Stimulated activated CD4-positive, alpha-beta T cell treated with anti-CD3 and anti-CD28 coated beads, Interleukin-1b, Interleukin-23, amount 100 ng/mL, for 4 hours (primary cell): ENCODE measurements at places on chromosomes 4 and X.

GRCh38 chr4:169615467-169616106, 3.2 kb upstream of the NEK1 start:
- no peak for DNase-seq

- no peak for DNase-seq
Measured at GRCh38 chrX:26889574-26889973, 573.6 kb downstream of the PPP4R3C start.

DNA sequence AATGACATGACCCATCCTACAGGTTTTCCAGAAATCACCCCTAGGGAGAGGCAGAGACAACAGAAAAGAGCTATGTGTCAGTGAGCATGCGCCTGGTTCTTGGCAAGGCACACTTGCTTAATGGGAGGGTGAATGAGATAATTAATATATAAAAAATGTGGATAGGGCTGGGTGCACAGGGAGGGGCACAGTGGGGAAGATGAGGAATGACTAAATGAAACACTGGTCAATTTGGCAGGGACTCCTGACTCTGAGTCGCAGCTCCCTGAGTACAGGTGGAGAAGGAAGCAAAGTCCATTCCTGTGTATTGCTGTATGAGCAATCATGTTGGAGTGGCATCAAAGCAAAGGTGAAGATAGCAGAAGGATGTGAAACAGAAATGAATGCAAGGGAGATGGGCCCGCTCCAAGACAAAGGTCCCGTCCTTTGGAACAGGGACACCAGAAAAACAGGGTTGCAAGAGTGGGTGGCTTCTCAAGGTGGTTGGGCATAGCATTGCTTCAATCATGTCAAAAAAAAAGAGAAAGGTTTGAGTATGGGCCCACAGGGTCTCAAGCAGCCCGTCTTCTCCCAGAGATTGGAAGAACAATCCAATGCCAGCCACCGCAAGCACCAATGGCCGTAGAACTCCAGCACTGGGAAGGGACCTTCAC, 278.4 kb upstream of the AGTR2 start:
- DNase-seq = no peak

DNA sequence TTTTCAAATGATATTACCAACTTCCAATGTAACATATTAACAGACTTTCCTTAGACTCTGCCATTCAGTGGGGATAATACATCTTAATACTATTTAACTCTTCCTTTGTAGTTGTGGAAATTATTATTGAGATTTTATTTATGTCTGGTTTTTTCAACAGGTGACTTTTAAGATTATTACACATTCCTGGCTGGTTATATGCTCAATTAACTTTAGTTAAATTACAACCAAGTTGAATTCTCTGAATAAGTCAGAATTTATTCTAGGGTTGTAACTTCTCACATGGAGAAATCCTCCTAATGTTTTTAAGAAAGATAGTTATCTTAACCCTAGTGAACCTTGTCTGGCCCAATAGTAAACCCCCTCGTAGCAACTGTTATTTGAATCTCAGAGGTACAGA, 107.3 kb downstream of the SLC10A6 start:
- no peak for DNase-seq

DNA sequence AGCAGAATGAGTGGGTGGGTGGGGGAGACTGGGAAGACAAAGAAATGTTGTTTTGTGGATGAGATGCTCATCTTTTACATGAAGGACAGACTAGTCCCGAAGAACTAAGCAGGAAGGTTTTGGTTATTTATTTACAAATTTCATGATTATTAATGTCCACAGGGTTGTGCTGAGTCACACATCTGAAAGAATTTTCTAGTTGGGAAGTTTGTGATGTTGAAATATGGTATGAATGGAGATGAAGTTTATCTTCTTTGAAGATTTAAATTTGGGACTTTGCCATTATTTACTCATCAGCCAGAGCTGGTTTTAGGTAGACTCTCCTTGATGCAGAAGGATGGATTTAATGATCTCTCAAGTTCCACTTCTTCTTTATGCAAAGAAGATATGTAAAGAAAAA, 75.5 kb downstream of the MOSPD2 start:
- DNase-seq = no peak

DNA sequence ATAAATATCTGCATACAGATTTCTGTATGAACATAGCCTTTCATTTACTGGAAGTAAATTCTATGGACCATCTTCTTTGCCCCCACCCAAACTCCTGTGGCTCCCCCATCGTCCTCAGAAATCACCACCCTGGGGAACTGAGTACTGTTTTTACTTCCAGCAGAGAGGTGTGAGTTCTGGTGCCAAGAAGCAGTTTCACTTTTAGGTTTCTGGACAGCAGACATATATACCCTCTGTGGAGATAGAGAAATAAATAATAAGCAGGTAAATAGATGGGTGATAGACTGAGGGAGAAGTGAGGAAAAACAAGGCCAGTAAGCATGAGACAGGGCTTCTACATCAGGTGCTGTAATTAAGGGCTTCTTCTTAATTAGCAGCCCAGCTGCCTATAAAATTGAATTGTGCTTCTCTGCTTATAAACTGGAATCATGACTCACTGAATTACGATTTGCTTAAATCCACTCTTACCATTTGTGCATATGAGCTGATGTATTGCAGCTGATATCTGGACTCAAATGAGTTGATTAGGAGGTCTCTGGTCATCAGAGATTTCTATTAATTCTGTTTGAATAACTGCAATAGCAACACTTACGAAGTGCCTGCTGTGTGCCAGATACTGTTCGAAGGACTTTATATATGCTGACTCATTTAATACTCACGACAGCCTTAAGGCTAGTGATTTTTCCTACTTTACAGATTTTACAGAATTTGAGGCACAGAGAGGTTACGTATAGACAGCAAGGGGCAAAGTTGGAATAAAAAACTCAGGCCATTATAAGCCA, 60.8 kb upstream of the DHX15 start:
- DNase-seq = no peak

- no peak for DNase-seq
Measured at GRCh38 chr4:158778712-158779111, 9.9 kb downstream of the FNIP2 start.

- DNase-seq = no peak
Measured at GRCh38 chrX:123175366-123176122, 8.5 kb upstream of the GRIA3 start.

GRCh38 chr4:152229782-152230289, 306.1 kb downstream of the FBXW7 start:
- no peak for DNase-seq

DNA sequence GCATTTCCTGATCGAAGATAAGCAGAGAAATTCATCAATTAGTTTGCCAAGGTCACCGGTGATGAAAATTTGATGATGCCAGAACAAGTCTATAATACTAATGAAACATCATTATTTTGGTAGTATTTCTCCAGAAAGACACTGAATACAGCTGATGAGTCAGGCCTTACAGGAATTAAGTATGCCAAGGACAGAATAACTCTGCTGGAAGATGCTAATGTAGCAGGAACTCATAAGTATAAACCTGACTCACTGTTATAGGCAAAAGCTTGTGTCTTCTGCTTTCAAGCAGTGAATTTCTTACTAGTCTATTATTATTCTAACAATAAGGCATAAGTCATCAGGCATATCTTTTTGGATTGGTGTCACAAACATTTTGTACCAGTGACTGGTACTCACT, 1825.1 kb upstream of the IGFBP7 start:
- DNase-seq = no peak

GRCh38 chrX:129808158-129808828, 28.5 kb downstream of the SASH3 start:
- DNase-seq = no peak

DNA sequence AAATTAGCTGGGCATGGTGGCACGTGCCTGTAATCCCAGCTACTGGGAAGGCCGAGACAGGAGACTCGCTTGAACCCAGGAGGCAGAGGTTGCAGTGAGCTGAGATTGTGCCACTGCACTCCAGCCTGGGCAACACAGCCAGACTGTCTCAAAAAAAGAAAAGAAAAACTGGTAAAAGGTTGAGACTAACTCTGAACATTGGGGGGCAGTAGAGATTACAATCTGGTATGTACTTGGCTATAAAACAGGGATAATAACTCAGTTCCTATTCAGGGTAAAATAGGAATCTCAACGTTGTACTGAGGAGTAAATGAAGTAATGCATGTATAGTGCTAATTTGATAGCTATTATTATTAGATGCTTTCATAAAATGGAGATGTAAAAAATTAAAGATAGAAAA, 12.5 kb upstream of the KLF8 start:
- DNase-seq = no peak

DNA sequence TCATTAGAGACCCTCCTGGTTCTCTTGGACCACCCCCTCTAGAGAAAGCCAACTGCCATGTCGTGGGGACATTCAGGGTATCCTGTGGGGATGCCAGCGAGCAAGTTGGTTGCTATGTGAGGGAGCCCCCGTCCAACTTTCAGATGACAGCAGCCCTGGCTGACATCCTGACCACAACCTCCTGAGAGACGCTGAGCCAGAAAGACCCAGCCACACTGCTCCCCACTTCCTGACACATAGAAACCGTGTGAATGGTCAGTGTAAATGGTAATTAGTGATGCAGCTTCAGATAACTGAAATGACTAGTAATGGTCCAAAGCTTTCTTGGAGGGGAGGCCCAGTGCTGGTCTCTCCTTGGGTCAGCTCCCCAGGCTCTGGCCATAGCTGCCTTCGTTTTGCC, 10.8 kb downstream of the CLCN4 start:
- no peak for DNase-seq

DNA sequence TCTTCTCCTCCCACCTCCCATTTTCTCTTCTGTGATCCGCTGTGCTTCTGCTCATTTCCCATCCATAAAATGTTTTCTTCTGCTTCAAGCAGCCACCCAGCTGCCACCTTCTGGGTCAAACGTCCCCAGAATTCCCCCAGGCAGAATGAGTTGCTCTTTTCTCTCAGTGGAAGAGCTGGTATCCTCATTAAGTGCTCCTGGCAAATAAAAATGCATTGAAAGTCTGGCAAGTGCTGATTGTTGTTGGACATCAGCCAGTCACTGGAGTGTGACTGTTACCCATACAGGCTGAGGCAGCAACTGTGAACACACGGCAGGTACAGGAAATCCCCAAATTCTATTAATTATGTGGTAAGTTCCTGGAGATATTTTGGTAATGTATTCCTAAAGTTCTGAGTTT, 52.6 kb downstream of the LIMCH1 start:
- DNase-seq = no peak

DNA sequence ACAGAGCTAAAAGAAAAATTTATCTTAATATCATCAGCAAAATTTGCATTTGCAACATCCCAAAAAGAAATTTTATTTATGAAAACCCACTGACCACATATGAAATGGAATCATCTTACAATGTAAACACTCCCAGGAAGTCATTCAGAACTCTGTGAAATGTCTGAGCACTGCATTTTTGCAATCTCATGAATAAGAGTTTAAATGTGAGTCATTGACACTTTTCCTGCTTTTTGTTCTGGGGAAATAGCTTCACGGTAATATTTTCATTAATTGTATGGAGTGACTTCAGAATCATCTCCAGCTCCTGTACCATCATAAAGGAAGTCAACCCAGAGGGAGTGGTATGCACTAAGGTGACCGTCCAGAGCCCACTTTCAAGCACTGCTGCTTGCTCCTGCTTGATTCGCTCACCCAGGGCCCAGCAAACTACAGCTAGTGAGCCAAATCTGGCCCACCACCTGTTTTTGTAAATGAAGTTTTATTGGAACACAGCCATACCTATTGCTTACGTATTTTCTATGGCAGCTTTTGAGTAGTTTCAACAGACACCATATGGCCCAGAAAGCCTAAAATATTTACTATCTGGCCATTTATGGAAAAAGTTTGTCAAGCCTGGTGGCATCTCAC, 17.2 kb downstream of the EDNRA start:
- DNase-seq = no peak

DNA sequence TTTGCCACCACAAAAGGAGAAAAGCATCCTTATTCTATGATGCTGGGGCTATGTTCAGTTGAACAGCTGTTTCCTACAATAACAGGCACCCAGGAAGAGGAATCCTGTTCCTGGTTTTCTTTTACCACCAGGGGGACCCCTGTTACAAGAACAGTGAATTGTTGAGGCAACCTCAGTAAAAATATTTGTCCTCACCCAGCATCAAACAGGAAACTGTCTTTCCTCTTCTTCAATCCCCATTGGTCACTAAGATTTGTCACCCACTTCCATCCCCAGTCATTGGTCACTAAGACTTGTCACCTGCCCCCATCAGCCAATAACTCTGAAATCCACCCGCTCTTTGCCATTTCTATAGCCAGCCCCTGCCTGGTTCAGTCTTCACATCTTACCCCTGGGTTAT, 143.5 kb upstream of the GALNT7 start:
- no peak for DNase-seq

- DNase-seq = no peak
Measured at GRCh38 chrX:68498044-68498507, 775 bp upstream of the YIPF6 start.

DNA sequence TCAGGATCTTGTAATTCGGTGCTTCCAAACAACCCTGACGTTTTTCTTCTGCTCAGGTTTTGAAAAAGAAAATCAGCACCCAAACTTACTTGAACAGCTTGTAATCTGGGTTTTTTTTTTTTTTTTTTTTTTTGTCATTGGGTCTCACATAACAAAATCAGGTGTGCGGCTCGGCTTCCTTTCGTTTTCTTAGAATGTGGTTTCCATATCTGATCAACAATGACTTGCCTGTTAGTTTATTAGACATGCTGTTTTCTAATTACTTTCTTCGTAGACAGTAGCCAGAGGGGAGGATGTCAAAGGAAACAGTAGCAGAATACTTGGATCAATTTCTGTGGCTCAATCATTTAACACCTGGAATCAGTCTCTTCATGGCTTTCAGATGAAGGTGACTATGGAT, 890 bp upstream of the FREM3 start:
- no peak for DNase-seq

GRCh38 chr4:138307319-138307718, 65.2 kb upstream of the SLC7A11 start:
- no peak for DNase-seq

DNA sequence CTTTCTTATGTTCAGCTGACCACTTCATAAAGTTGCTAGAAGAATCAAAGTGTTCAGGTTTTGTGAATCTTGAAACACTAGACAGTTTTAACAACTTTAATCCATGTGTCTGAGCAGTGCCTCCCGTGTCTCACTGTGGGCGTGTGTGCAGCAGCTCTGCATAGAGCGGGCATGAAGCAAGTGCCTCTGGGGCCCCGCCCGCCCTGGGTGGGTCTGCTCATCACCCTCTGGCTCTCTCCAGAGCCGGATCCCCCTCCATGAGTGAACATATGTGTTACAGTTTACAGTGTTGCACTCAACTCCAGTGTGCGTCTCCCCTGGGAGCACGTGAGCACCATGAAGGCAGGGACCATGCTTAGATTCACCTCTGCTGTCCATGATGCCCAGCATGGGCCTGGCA, 37.6 kb upstream of the CRMP1 start:
- no peak for DNase-seq

GRCh38 chr4:76584241-76585152, 149.5 kb downstream of the SHROOM3 start:
- no peak for DNase-seq

GRCh38 chrX:120752431-120753082, 122.7 kb upstream of the C1GALT1C1 start:
- DNase-seq = no peak

DNA sequence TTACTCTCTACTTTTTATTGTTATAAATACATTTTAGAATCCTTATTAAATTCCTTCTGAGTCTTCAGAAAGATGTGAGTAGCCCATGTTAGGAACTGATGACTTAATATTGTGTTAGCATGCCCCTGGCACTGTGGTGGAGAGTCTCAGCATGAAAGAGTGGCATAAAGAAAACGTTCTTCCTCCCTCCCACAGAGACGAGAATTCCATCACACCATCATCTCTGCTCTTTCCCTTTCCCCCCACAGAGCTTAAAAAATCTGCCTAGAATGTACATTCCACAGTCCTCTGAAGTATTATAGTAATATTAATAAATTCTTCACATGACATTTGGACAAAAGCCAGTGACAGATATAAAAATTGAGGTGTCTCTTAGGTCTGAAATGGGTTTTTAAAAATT, 117.8 kb upstream of the DKK2 start:
- DNase-seq = no peak
